ENCODE measurements at places on chromosomes 2 and 18.

DNA sequence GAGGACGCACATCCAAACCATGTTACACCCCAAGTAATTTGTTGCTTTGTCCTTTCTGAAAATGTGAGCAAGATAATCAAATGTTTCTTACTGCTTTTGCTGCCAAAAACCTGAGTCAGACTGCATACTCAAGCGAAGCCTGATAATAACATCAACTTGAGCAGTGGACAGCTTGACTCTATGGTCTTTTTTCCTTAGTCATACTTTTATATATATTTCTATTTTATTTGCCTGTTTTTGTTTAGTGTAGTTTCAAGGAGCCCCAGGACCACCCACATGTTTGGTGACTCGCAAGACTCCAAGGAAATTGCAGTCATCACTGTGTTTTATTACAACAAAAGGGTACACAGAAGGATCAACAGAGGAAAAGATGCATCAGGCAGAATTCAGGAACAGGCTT is 688.4 kb upstream of the PIK3C3 start:
- no peak for DNase-seq

DNA sequence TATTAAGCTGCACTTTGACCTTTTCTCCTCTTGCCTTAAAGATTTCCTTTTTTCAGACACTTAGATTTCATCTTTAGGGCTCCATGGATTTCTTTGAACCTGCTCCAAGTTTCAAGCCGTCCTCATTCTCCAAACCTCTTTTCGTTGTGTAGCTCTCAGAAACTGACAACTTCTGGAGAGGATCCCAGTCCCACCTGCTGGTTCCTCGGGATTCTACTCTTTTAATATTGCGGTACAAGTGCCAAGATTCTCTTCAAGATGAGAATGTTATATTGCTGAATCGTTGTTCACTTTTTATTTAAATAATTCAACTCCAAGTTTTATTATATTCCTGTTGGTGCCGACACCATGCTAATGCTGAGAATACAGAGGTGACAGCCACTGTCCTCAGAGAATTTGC is 141.1 kb downstream of the CDH20 start:
- DNase-seq: no peak

DNA sequence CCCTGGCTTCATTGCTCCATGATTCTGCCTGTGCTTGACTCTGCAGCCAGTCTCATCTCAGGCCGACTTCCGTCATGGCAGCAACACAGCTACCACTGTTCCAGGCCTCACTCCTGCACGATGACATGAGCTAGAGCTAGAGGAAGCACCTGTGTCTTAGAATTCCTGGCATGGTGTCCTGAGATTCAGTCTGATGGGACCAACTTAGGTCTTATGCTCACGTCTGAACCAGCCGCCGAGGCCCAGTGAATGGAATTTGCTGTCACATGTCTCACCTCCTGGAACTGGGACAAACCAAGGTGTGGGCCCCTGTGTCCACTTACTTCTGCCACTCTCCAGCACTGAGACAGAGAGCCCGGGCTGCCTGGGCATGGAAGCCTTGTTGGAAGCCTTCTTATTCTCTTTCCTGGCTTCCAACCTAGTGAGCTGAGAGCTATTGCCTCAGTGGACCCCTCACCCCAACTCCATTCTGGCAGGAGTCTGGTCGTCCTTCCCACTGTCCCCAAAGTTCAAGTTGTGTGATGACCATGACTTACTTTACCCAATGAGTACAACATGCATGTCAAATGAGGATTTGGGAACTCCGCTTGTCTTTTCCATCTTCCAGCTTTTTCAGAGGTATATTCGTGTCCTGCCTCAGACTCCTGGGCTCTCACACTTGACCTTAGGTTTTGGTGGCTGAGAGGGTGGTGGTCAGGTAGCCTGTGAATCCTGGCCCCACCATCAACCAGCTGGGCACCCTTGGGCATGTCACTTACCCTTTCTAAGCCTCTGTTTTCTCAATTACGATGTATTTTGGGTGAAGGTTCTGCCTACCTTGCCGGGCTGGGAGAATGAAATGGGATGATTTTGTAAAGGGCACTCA is 39.1 kb upstream of the HS6ST1 start:
- no peak for DNase-seq

- DNase-seq: peak; percentile 80
Observed at GRCh38 chr2:15273452-15273851, 287.7 kb downstream of the NBAS start.
